ENCODE measurements at places on chromosomes 4 and X.

DNA sequence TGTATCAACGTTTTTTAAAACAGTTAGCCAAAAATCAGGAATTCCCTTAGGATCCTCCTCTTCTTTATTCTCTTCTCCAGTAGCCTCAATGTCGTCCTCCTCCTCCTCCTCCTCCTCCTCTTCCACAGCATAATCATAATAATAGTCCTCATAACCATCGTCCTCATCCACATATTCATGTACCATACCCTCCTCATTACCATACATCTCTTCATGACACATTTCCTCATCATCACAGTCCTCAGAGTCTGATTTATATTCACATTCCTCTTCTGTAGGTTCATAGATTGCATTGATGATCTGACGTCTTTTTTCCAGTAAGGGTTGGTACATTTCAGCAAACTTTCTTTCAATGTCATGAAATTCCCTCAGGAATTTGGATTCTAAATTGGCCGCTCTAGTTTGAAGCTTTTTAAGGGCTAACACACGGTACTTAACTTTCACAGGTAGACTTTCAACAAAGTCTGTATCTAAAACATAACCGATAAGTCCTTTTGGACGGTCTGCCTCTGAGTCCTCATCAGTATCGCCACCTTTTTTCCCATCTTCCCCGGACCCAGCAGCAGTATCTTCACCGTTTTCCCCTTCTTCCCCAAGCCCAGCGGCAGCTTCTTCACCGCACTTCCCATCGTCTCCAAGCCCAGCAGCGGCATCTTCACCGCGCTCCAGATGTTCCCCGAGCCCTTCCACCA lies 771 bp downstream of the NAP1L2 start:
- no peak for DNase-seq

DNA sequence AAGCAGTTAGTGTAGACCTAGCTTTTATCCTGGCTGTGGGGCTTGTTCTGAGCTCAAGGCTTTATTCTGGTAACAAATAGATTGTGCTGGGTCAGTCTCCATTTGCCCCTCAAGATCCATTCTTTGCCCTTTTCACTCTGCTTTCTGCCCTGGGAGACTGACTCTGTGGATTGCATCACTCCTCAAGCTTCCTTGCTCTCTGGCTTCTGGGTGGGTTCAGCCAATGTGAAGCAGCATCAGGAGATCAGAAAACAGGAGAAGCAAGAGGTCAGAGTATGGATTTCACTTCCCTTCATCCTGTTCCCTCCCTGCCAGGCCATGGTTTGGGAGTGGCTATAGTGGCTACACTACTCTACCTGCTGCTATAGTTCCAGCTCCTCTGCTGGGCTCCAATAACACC lies 184.1 kb upstream of the NDP start:
- DNase-seq, result no peak

DNA sequence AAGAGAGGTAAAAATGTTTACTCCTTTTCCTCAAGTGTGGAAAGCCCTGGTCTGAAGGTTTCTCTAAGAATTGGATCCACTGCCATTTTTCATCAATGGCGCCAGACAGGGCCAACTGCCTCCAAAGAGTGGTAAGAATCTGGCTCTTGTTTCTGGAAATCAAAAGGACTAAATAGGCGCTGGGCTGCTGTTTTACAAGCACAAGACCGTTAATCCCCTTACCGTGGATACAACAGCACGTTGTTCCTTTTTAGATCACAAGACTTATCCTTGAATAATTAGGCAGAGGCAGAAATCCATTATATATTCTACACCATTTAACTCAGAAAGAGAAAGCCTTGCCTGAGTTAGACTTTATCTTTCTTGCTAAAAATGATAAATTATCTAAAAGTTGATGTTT lies 10.6 kb downstream of the CLTRN start:
- DNase-seq, result no peak

DNA sequence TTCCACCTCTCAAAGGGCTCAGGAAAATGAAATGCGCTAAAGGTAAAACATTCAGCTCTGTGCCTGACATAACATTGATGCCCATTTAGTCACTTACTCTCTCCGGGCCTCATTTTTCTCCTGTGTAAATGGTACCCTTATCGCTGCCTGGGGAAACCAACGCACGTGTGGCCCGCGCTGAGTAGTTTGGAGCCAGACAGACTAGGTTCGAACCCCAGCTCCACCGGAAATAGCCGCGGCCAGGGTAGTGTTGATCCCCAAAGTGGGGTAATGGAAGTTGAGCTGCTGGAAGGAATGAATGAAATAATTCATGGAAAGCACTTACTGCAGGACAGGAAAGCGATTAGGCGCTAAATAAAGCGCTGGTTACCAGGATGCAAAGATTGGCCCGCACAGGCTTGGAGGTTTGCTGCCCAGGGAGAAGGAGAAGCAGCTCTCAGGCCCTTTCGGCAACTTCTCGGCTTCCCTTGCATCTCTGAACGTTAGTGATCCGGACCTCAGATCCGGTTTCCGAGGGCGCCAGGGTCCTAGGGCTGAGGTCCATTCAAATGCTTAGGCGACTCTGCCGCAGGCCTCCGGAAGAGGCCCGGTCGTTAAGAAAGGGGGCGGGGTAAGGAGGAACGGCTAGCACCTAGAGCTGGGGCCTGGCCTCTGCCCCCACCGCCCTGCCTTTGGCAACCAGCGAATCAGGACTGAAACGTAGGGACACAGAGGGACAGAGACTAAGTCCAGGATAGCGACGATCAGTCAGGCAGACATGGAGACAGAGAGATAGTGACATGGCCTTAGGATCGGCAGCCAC lies 13.3 kb downstream of the NKX3-2 start:
- no peak for DNase-seq

DNA sequence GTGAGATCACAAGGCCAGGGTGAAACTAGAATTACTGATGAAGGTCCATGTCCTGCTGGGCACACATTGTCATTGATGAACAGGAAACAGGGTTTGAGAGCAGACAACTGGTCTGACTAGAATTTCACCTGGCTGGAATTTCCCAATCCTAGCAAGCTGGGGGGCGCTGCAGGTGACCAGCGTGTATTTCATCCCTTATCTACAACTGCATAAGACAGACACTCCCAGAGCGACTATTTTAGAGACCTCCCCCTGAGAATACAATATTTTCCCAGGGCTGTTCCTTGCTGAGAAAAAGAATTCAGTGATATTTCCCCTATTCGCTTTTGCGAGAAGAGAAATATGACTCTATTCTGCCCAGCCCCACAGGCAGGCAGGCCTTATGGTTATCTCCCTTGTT lies 432.6 kb upstream of the GALNT7 start:
- DNase-seq, result no peak

DNA sequence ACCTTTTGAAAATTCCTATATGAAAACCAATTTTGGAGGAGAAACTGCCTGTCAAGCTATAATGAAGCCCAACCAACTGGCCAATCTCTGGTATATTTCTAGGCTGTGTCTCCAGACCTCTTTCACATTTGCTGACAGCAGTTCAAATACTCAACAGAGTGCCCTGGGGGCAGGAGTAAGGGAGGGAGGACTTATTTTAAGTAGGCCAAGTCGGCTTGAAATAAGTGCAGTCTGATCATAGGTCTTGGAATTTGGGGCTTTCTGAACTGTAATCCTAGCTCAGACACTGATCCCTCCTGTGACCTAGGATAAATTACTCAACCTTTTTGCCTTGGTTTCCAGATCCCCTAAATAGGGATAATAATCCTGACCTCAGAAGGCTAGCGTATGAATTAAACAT lies 59.4 kb upstream of the SLC7A11 start:
- no peak for DNase-seq

- no peak for DNase-seq
These were observed 204.6 kb upstream of the SLIT2 start for GRCh38 chr4:20046931-20047677.

DNA sequence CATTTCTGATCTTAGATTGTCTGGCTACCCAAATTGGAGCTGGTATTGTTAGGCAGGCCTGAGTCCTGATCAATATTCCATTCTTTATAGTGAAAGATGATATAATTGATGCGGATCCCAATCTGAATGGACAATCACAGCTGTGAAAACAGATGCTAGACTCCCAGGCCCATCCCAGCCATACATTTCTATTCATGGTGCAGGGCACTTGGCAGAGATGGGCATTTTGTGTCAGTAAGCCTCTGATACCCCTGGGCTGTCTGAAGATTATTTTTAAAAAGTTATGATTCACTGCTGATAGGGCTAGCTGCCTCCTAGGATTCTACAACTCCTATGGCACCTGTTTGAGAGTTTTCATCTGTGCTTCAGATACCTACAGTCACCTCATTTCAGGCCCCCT lies 61.2 kb upstream of the TSPAN7 start:
- DNase-seq, result no peak

- DNase-seq, result no peak
These were observed 292.4 kb downstream of the SLC7A11 start for GRCh38 chr4:137949746-137950145.

DNA sequence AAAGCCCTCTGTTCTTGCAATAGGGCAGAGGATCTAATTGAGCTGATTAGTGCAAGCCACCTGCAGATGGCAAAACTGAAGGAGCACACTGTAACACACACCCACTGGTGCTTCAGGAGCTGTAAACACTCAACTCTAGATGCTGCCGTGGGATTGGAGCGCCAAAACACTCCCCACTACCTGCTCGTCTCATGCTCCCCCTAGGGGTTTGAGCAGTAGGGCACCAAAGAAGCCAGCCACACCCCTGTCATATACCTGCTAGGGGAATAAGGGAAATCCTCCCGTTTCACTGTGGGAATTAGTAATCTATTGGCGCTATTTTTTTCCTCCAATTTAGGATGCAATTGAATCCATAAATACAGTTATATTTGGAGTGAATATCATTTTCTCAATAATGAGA lies 360.2 kb downstream of the GLUD2 start:
- DNase-seq, result no peak

DNA sequence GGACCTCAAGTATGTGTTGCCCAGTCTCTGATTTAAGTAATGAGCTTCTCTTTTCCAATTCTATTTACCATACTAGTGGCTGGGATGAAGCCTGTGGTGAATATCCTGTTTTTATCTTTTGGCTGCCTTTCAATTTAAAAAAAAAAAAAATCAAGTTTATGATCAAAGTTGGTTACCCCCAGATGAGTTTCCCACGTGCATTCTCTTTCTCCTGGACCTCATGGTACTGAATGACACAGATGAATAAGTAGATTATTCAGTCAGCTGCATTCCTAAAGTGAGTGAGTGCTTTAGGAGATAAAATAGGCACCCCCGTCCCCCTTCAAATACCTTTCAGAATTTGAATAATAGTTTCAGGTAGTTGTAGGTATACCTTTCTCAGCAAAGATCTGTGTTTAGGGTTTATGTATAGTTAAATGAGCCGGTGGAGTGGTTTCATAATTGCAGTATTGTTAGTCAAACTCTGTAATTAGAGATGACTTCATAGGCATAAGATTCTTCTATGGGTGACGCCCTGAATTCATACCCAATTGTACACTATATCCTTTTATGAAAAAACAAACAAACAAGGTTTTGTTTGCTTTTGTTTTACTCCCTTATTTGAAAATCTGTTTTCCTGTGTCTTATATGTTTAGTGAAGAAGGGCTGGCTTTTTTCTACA lies 41.9 kb downstream of the PLS3 start:
- DNase-seq, result no peak

DNA sequence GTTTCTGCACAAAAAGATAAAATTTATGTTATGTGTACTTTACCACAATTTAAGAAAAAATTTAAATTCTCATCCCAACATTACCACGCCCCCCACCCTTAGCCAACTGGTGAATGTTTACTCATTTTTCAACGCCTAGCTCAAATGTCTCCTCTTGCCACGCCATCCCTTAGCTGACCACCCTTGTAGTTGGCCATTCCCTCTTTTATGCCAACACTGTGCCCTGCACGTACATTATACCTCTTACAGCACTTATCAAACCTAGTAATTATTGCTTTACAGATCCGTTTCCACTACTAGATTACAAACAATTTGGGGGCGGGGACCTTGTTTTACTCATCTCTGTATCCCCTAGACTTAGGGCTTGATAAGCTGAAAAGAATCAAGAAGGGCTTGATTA lies 644 bp downstream of the ERCC6L start:
- DNase-seq, result no peak

- DNase-seq, result no peak
These were observed 129.1 kb downstream of the ARHGAP10 start for GRCh38 chr4:147860960-147861359.

DNA sequence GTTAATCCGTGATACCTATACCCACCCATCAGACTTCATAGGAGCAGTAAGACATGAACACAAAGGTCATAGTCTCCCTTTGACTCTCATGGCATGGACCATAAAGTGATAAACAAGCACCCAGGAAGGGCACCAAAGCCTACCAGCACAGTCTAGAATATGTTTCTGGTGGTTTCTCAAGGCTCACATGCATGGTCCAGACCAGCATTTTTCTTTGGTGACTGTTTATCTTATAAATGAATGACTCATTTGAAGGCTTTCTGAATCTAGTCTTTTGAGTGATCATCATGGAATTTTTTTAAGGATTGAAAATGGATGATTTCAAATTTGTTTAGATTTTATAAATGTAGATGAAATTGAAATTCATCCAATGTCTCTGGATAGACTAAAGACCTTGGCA lies 32.0 kb upstream of the AMELX start:
- DNase-seq, result no peak

DNA sequence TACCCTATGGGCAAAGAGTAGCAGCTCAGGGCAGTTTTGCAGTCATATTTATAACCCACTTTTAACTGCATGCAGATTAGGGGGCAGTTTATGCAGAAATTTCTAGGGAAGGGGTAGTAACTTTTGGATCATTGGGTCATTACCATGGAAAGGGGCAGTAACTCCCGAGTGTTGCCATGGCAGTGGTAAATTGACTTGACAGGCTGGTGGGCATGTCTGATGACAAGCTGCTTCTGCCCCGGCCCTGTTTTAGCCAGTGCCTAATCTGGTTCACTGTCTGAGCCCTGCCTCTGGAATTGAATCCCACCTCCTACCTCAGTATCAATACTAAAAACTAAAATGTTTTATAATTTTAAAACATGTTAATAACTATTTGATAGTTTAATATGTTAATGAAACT lies 362.1 kb upstream of the ATOH1 start:
- no peak for DNase-seq

- no peak for DNase-seq
These were observed 1015.9 kb downstream of the PCDH18 start for GRCh38 chr4:136516371-136516770.

DNA sequence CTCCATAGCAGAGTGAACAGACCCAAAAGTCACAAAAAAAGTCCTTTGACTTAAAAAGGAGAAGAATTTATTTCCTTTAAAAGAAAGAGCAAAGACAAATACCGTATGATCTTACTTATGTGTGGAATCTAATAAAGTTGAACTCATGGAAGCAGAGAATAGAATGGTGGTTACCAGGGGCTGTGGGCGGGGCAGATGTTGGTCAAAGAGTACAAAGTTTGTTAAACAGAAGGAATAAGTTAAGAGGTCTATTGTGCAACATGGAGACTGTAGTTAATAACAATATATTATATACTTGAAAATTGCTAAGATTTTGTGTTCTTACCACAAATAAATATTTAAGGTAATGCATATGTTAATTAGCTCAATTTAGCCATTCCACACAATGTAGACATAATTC lies 173.3 kb upstream of the S100G start:
- no peak for DNase-seq

DNA sequence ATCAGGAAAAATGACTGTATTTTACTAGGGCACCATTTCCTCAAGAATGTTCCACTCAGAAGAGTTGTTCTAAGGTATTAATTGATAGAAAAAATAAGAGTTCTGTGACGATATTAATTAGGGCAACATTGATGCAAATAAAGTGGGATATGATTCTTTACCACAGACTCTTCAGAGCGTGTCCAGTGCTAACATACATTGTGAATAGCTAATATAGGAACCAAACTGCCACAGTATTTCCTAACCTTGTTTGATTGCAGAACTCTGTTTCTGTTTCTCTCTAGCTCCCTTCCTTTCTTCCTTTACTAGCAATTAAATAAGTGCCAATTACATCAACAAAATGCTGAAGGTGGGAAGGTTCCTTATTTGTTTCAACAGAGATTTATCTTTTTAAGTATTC lies 154.1 kb upstream of the CPEB2 start:
- DNase-seq, result no peak

All from NCI-H1694 treated with DMSO at 0.1 percent for 48 hours (cell line).